NCI-H1436 treated with DMSO at 0.1 percent for 48 hours (cell line): ENCODE measurements at places on chromosomes 7 and 10.

GRCh38 chr10:112649006-112649821, 202.2 kb downstream of the VTI1A start:
- DNase-seq, result no peak

DNA sequence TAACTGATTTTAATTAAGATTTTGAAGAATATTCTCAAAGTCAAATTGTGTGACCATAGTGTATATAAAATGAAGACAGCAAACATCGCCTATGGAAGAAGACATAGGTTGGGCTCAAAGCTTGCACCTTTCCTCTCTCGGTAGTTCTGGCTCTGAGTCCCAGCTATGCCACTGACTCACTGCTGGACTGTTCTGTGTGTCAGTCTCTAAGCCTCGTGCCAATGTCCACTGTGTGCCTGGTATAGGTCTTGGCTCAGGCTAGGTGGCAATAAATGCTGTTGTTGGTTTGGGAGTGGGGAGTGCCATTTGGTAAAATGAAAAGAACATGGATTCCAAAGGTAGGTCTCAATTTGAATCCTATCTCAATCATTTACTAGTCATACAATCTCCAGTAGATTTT, 137.5 kb upstream of the RHEB start:
- no peak for DNase-seq

DNA sequence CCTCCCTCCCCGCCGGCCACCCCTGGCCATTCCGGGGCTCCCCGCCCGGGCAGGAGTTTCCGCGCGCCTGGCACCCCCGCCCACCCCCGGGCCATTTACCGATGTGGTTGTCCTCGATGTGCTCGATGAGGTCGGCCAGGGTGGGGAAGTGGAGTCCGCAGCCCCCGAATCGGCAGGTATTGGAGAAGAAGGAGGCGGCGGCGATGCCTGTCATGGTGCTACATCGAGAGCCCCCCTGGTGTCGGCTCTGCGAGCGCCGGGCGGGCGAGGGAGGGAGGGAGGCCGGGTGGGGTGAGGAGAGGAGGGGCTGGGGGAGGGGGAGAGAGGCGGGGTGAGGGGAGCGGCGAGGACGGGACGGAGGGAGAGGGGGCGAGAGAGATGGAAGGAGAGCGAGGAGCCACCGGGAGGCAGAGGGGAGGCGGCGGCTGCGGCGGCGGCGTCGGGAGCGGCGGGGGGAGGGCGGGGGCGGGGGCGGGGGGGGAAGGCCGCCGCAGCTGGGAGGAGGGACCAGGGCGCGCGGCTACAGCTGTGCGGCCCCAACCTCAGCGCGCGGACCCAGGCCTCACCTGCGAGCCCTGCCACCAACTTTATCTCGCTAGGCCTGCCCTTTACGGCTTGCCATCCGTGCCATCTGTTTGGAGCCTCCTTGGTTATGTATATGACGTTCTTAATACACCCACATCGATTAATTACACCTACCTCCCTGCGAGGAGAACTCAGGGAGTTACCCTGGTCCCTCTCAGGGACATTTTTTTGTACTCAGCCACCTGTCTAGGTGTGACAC, at the start of gene JAZF1:
TSS of gene JAZF1 (minus strand) at position 432 of the 784 bp plus-strand sequence.
- DNase-seq, result no peak

GRCh38 chr7:137572056-137572784, 228.7 kb upstream of the PTN start:
- no peak for DNase-seq

DNA sequence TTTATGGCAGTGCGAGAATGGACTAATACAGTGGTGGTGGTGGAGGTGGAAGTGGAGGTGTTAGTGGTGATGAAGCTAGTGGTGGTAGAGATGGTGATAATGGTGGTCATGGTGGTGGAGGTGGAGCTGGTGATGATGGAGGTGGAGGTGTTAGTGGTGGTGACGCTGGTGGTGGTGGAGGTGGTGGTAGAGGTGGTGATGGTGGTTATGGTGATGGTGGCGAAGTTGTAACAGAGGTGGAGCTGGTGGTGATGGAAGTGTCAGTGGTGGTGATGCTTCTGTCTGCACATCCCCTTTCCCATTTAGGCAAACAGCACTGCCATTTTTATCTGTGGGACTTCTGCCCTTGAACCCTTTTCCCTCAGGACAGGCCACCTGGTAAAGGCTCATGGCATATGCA, 7.4 kb upstream of the PTPRN2 start:
- no peak for DNase-seq

GRCh38 chr7:149130572-149131198, 4.6 kb upstream of the ZNF425 start:
- DNase-seq, result no peak

DNA sequence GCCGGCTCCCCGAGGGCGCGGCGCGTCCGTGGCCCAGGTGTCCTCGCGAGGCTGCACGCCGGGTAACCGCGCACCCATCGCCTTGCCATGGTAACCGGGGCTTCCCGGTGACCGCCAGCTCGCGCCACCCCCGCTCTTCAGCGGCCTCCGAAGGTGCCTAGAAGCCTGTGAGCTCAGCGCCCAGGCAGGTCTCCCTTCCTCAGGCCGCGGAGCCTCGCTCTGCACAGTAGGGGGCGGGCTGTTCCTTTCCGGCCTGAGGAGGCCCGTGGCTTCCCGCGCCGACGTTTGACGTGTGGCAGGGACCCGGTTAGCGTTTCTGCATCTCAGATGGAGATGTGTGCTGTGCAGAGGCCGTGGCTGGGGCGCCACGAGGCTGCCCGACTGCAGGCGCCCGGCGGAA, 117.1 kb downstream of the DYNC2I1 start:
- no peak for DNase-seq

DNA sequence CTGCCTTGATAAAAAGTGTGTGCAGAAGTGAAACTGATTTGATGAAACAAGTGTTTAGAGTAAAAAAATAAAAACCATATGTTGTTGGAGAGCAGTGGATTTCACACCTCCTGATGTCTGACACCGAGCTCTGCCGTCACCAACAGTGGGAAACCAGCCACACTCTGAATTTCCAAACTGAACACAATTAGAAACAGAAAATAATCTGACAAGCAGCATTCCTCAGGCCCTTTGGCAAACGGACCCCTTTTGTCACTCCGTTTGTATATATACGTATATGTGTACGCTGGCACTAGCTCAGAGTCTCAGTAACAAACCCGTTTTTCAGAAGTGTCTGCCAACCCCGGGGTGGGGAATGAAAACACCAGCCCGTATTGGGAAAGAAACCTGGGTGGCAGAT, 32.4 kb downstream of the TACC2 start:
- no peak for DNase-seq

GRCh38 chr10:86202226-86202735, 164.3 kb downstream of the GRID1 start:
- DNase-seq, result no peak
